ENCODE measurements at places on chromosomes 3 and 15. TPM values are rescaled to one million over a fixed set of nuclear protein-coding genes. Genes with fewer than 3 reads are reported as not detected.

DNA sequence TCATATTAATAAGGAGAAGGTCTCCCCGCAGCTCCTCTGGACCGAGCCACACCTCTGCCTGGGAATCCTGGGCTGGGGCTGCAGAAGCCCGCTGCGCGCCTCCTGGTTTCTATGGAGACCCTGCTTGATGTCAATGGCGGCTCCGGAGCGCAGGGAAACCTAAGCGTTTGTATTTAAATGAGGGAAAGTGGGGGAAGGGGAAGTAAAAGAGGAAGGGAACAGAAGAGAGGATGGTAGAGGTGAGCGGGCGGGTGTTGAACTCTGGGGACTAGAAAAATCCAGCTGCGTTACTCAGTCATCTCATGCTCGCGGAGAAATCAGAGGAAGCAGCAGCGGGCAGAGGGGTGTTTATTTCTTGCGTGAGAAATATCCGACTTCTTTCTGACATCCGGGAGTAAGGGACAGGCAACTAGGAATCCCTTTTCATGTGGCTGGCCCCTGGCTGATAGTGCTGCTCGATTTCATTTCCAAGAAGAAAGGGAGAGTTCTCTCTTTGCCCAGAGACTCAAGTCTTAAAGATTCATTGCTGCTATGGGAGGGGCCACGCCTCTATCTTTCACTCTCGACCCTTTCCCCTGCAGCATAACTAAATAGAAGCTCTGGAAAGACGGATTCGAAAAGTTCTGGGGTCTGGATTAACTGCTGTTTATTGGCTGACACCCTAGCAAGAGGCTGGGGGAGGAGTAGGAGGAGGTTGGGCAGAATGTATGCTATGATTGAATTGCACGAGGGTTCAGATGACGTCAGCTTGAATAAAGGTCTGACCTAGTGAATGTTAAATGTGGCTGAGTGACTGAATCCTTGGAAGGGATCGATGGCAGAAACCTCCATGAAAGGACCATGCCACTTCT, 110.5 kb upstream of the GAP43 start:
- DNase-seq: peak; percentile 27

GRCh38 chr15:69478259-69478781, 25.7 kb downstream of the RPLP1 start:
- DNase-seq: peak; percentile 82

DNA sequence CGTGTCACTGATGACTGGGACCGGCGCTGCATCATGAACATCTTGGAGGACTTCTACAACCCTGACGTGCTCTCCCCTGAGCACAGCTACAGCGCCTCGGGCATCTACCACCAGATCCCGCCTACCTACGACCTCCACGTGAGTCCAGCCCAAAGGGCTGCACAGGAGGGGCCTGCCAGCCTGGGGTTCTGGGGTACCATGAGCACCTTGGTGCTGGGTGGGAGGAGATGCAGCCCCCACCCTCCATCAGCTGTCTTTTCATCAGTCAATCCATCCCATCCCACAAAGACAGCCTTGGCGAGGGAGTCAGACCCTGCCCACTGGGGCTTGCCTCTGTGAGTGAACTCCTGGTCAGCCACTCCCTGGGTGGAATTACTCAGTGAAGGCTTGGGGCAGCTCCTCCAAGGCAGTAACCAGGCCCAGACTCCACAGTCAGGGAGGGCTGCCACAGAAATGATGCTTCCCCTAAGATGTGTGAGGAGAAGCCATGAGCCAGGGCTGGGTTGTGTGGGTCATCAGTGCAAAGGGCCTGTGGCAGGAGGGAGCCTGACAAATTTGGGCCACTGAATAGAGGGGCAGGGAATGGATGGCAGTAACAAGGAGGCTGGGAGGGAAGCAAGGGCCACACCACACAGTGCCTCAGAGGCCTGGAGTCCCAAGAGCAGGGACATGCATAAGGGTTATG, 47.9 kb downstream of the SEMA3G start:
- DNase-seq: peak; percentile 47

Gene AGBL1
- not detected for total RNA-seq

Gene COL6A5
- not detected for total RNA-seq

Gene GLT8D1
- total RNA-seq: 40.5 TPM

All from right cardiac atrium (tissue), 5 donors.